ENCODE measurements at places on chromosomes 4 and X.

GRCh38 chrX:38879631-38880220 is 78.5 kb downstream of the MID1IP1 start:
- no peak for DNase-seq

- no peak for DNase-seq
Observed at GRCh38 chr4:10740891-10741620, 56.5 kb upstream of the CLNK start.

GRCh38 chr4:110175634-110176033 is 22.8 kb downstream of the ELOVL6 start:
- DNase-seq, result no peak

DNA sequence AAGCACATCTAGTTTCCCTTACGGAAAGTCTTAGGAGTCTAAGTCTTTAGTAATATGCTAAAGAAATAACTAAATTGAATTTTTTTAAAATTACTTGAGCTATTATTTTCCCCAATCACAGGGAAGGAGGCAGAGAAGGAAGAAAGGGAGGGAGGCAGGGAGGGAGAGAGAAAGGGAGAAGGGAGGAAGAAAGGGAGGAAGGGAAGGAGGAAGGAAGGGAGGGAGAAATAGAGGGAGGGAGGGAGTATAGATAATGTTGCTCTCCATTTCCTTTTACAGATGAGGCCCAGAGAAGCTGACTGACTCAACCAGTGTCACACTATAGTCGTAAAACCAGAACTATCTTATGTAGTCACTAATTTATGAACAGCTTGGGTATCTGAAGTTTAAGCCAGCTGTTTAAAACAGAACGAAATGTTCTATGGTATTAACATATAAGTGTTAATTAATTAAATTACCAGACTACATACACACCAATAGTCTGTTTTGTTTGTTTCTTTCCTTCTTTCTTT is 14.6 kb downstream of the SH3RF1 start:
- no peak for DNase-seq

DNA sequence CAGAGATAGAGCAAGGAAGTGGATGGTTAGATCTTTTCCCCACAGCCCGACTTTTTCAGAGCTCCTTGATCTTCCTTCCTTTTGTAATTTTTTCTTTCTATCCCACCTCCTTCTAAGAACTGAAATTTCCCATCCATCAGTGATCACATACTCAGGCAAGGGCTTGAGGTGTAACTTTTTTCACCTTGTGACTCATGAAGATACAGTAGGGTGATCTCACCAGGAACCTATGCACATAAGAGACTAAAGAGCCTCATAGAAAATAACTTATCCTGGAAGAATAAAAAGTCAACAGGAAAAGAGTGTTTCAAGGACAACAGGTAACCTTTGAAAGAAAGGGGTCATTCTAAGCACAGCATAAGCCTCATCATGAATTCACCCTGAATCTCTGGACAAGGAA is 131.2 kb upstream of the HCCS start:
- no peak for DNase-seq

DNA sequence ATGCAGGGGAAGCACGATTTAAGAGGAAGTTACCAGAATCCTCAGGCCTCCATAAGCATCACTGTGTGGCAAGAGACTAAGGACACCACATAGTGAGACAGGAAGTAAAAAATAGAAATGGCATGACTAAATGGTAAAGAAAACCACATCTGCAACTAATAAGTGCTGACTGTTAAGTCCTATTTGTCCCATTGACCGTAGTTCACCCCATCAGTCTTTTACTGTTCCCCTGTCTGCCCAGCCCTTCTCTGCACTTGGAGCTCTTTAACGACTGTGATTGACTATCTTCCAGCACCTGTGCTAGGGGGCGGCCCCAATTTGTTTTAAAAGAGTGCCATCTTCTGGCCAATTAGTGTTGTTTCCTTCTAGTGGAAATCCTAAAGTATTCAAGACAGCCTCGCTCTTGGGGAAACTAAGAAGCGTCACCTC is 94.2 kb downstream of the MAOA start:
- no peak for DNase-seq

GRCh38 chr4:115259642-115260041 is 146.2 kb upstream of the NDST4 start:
- DNase-seq, result no peak

- DNase-seq, result no peak
Observed at GRCh38 chr4:40747207-40747835, 2.4 kb upstream of the NSUN7 start.

- no peak for DNase-seq
Observed at GRCh38 chrX:53324085-53324484, 42.7 kb upstream of the IQSEC2 start.

DNA sequence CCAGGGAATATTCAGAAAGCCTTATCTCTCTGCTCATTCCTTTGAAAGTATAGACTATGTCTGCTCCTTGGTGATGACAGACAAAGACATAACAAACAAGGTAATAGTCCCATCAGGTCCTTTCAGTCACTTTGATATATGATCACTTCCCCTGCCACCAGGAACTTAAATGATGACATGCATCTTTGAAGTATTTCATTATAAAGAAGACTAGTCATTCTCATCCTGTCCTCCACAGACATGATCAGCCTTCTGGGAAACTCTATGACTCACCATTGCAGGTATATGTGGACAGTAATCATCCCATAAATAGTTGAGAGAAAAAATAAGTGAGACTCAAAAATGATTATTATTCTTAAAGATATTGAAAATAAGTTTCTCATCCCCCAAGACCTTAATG is 117.5 kb upstream of the VCX2 start:
- DNase-seq, result no peak

GRCh38 chr4:6641971-6642320 is 1.5 kb downstream of the MRFAP1 start:
- DNase-seq, result no peak

GRCh38 chr4:75698963-75699228 is 25.5 kb upstream of the USO1 start:
- no peak for DNase-seq

GRCh38 chr4:114694770-114695169 is 96.2 kb downstream of the UGT8 start:
- no peak for DNase-seq

- DNase-seq, result no peak
Observed at GRCh38 chr4:187118602-187119120, 395.0 kb upstream of the FAT1 start.

GRCh38 chrX:154546354-154547244 is at the start of gene G6PD:
TSS of gene G6PD (minus strand) at chrX:154546846. CDS start at chrX:154546155, 691 bp downstream.
- DNase-seq, result no peak

Measured in dorsolateral prefrontal cortex (tissue), 122 donors.